Peyer's patch (tissue), 4 donors: ENCODE measurements at places on chromosomes 1 and 21.

- no peak for DNase-seq
Observed at GRCh38 chr1:223123011-223123610, 19.9 kb downstream of the TLR5 start.

DNA sequence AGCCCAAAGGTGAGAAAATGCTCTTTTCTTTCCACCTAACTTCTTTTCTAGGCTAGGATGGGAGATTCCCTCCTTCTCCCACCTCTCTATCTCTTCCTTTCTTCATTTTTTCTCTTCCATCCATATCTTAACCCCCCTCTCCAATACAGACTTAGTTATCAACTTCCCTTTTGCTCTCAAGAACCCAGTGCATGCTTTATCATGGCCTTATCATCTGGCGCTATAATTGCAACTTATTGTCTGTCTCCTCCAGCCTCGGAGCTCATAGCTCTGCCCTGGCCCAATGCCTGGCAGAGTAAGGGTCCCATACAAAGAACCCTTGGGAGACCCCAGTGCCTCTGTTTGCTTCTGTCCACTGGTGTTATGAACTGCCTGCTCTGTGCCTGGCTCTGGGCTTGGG lies 71.0 kb upstream of the NFASC start:
- no peak for DNase-seq

- peak; percentile 77 for DNase-seq
Observed at GRCh38 chr1:184590163-184590750, 164.4 kb downstream of the EDEM3 start.

- DNase-seq = no peak
Observed at GRCh38 chr1:192933744-192934143, 124.9 kb downstream of the RGS2 start.

DNA sequence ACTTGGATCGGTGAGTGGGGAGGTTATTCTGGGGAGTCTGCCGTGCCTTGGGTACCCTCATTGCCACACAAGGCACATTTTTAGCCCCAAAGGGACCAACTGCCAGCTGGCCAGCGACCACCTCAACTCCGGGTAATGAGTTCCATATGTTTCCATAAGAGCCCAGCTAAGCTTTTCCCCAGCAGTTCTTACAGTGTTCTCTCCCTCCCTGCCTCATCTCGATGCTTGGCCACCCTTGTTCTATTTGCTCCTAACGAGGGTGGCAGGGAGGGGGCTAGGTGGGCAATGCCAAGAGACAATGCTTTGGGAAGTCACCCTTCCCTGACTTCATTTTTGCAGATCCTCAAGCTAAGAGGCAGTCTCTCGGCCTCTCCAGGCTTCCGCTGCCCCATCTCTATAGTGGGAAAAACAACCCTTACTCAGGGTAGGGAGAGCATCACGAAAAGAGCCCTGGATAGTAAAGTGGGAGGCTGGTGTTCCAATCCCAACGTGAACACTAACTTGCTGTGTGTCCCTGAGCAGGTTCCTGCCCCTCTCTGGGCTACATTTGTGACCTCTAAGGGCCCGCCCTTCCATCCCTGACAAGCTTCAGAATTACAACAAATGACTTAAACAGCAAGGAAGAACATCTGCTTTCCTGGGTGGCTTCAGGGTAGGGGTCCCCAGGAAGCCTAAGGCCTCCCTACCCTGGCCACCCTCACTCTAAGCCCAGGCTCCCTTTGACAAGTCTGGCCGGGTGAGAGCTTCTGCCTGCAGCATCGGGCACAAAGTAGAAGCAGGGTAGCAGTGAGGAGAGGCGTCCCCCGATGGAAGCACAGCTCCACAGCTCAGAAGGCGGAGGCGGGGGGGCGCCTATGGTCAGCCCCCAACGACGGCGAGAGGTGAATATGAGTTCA lies 5.8 kb downstream of the ID3 start:
- DNase-seq = no peak
